ENCODE measurements at places on chromosomes 4 and X. TPM values are rescaled to one million over a fixed set of nuclear protein-coding genes. Genes with fewer than 3 reads are reported as not detected.

CLDN34 gene
- total RNA-seq, result not detected

GRIA2 gene
- total RNA-seq, result not detected

- no peak for DNase-seq
- H3K36me3 ChIP-seq, result no peaks in the 10 kb centered on the region
- no peak overlapping the region for H3K4me3 ChIP-seq
- peak overlapping the region; percentile 83 for H3K27ac ChIP-seq
- H3K4me1 ChIP-seq, result peaks cover 60% of the 10 kb centered on the region
These were observed 115.9 kb upstream of the TEX13D start for GRCh38 chrX:124216396-124217115.

- H3K4me3 ChIP-seq, result no peak overlapping the region
- no peaks in the 10 kb centered on the region for H3K36me3 ChIP-seq
- no peak for DNase-seq
- H3K27ac ChIP-seq, result no peak overlapping the region
- H3K27me3 ChIP-seq, result no peaks in the 10 kb centered on the region
These were observed 69.4 kb downstream of the EFHC2 start for GRCh38 chrX:44274096-44274495.

- no peak overlapping the region for H3K4me3 ChIP-seq
- H3K4me1 ChIP-seq, result peaks cover 11% of the 10 kb centered on the region
These were observed 68.5 kb upstream of the MXD4 start for GRCh38 chr4:2330091-2331042.

DNA sequence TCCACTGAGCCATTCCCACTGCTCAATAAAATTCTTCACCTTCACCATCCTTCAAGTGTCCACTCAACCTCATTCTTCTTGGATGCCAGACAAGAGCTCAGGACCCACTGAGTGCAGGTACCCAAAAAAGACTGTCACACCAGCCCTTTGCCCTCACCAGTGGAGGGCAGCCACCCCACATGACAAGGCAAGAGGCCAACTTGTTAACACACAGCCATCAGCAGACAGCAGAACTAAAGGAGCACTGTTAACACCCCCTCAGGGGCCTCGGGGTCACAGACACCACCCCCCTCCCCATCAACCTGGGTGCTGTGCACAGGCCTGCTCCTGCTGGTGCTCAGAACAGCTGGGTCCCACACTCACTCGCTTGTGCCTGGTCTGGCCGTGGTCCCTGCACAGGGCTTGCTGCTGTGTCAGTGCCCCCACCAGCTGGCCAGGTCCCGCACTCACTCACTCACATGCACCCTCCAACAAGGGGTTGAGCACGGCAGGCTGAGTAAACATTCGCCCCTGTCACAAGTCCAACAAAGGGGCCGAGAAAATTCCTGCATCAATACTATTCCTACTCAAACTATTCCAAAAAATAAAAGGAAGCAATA lies 54.1 kb downstream of the ATRX start:
- no peaks in the 10 kb centered on the region for H3K36me3 ChIP-seq
- H3K27ac ChIP-seq, result no peak overlapping the region
- no peak for DNase-seq
- H3K4me3 ChIP-seq, result no peak overlapping the region

PDHA2 gene
- not detected for total RNA-seq

- no peak within 1 kb of the TSS for H3K27ac ChIP-seq
- peaks cover 15% of the 10 kb centered on the region for H3K4me1 ChIP-seq
- H3K27me3 ChIP-seq, result no peaks in the 10 kb centered on the region
- H3K4me3 ChIP-seq, result no peak within 1 kb of the TSS
- DNase-seq, result no peak
These were observed at the start of gene IQSEC2 for GRCh38 chrX:53281321-53281822. Gene IQSEC2 (minus strand): TSS chrX:53281584.

- no peak overlapping the region for H3K27ac ChIP-seq
- H3K36me3 ChIP-seq, result no peaks in the 10 kb centered on the region
These were observed 78.1 kb downstream of the HTRA3 start for GRCh38 chr4:8347660-8348059.

GRCh38 chrX:38800981-38801845 lies at the start of gene MID1IP1:
Gene MID1IP1 (plus strand): TSS chrX:38801459. CDS start chrX:38804947, 3,488 bp downstream.
- peak within 1 kb of the TSS; percentile 62 for H3K27ac ChIP-seq
- DNase-seq, result peak; percentile 77
- H3K27me3 ChIP-seq, result no peaks in the 10 kb centered on the region
- H3K4me3 ChIP-seq, result peak within 1 kb of the TSS; percentile 89
- peaks cover 2% of the 10 kb centered on the region for H3K36me3 ChIP-seq

ADH1B gene
- not detected for total RNA-seq

DNA sequence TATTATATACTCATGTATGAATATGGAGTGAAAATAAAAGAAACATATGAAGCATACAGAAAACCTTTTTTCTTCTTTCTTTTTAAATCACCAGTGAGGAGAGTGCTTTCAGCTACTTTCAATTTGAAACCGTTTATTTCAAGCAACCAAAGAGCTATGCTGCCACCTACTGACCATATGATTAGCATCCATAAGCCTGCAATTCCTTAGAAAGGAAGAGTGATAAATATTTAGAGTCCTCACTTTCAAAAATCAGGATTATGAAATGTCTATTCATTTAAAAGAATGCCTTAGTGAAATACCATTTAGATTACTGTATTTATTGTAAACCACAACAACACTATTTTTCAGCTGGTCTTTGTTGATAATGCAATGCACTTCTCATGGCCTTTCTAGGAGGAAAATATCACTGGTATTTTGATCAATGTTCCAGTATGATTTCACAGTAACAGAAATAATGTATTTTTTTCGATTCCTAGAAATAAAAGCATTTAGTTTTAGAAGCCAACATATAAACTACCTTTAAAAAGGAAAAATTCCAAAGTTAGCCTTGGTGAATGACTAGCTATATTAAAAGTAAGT lies 667.6 kb downstream of the PCDH18 start:
- no peak overlapping the region for H3K27ac ChIP-seq
- no peaks in the 10 kb centered on the region for H3K4me1 ChIP-seq
- H3K4me3 ChIP-seq, result no peak overlapping the region

PRSS12 gene
- total RNA-seq, result not detected

GRCh38 chr4:43763029-43763610 lies 685.5 kb downstream of the KCTD8 start:
- H3K27ac ChIP-seq, result no peak overlapping the region
- no peaks in the 10 kb centered on the region for H3K36me3 ChIP-seq
- H3K4me3 ChIP-seq, result no peak overlapping the region
- no peaks in the 10 kb centered on the region for H3K27me3 ChIP-seq
